ENCODE measurements at places on chromosomes 16 and 17.

GRCh38 chr17:12231355-12231682, 210.6 kb downstream of the MAP2K4 start:
- no peak for DNase-seq

- DNase-seq, result no peak
These were observed 117.4 kb downstream of the CLEC16A start for GRCh38 chr16:11061629-11062270.

DNA sequence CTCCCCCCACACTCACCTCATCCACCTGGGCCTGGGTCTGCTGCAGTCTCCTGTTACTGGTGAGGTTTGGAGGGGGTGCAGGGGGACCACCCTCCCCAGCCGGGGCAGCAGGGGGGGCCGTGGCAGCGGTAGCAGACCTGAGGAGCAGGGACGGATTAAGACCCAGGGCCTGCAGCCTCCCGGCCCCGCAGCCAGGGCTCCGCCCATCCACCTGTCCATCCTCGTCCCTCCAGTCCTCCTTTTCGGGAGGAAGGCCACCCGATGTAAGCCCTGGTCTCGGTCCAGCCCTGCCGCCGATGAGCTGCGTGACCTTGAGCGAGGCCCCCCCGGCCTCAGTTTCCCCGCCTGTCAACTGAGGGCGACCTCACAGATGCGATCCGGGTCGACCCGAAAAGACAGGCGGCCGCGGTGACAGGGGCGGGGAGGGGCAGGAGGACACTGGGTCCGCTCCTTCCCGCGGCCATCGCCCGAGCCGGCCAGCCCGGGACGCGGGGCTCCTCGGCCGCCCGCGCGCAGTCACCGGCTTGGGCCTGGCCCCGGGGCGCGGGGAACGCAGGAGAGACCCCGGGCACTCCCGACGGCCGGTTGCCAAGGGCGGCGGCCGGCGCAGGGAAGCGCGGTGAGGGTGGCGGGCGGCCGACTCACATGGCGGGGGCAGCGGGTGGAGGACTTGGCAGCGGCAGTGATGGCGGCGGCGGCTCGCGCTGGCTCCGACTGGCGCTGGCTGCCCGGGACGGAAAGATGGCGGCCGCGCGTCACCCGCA, at the start of gene VAMP2:
Gene VAMP2 (minus strand): TSS at position 716 of the 764 bp plus-strand sequence. CDS start 69 bp downstream, at position 647.
- DNase-seq, result peak; percentile 61

DNA sequence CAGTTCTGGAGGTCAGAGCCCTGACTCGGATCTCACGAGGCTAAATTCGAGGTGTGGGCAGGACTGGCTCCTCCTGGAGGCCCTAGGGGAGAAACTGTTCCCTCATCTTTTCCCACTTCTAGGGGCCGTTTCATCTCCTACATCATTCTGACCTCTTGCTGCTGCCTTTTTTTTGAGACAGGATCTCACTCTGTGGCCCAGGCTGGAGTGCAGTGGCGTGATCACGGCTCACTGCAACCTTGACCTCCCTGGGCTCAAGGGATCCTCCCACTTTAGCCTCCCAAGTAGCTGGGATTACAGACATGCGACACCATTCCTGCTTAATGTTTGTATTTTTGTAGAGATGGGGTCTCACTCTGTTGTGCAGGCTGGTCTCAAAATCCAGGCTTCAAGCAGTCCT, 244.1 kb upstream of the GSE1 start:
- DNase-seq, result no peak
